T follicular helper cell (primary cell): ENCODE measurements at places on chromosomes 16 and 17.

GRCh38 chr17:78397681-78398101, 19.2 kb downstream of the PGS1 start:
- DNase-seq = no peak

DNA sequence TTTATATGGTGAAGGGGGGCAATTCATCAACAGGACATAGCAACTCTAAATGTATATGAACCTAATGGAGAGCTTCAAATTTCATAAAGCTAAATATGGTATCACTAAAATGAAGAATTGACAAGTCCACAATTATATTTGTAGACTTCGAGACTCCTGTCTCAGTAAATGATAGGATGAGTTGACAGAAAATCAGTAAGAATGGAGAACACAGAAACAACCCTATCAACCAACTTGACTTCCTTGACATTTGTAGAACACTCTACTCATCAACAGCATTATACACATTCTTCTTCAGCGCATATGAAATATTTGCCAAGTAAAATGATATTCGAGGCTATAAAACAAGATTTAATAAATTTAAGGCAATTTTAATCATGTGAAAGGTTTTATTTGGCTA, 322.9 kb upstream of the MAF start:
- no peak for DNase-seq

GRCh38 chr17:73772107-73772705, 128.0 kb upstream of the SDK2 start:
- DNase-seq = no peak

GRCh38 chr17:15184872-15185624, 80.1 kb downstream of the PMP22 start:
- no peak for DNase-seq

DNA sequence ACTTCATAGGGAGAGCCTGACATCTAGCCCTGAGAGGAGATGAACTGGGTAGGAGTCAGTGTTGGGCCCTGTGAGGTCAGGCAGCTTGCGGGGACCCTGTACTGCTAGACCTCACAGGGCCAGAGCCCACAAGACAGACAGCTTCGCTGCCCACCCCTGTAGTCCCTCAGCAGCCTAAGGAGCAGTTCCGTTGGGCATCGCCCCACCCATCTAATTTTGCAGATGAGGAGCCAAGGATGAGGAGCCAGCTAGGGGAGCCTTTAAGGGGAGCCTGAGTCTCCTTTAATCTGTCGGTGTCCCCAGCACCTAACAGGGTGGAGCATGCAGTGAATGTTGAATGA, 755 bp upstream of the TUFM start:
- no peak for DNase-seq

- no peak for DNase-seq
These were observed 9.9 kb downstream of the ANKRD40 start for GRCh38 chr17:50697663-50698272.

DNA sequence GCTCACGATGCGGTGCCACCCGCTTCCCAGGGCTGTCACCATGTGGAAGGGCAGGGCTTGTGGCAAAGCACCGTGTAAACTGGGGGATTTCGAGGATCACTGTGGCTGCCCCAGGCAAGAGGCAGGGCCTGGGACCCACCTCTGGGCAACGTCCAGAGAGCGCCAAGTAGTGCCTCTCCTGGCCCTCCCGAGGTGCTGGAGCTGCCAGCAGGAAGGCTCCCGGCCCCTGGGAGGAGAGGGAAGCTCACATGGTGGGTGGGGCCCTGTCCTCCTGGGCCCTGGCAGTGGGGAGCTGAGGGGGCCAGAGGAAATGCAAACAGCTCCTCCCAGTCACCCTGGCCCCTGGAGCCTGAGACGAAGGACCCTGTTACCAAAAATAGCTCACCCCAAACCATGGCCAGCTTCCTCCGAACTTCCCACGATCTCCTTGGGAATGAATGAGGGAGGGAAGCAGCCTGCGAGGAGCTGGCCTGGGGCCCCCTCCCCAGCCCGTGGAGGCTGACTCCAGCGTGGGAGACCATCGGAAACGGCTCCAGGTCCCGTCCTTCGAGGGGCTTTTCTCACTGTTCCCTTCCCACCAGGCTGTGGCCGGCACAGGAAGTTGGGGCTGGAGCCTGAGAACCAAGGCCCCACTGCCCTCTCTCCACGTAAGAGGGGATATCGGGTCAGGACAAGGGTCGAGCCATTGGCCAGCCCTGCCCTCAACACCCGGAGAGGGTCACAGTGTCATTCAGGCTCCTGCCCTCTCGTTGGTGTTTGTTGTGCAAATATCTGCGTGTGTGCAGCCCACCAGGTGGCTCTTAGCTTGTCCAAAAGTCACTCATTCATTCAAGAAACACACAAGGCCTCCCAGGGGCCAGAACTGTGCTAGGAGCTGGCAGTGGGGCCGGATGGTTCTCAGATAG, 17.7 kb downstream of the VASN start:
- DNase-seq = no peak

- no peak for DNase-seq
These were observed 18.0 kb upstream of the PMFBP1 start for GRCh38 chr16:72189865-72190371.

DNA sequence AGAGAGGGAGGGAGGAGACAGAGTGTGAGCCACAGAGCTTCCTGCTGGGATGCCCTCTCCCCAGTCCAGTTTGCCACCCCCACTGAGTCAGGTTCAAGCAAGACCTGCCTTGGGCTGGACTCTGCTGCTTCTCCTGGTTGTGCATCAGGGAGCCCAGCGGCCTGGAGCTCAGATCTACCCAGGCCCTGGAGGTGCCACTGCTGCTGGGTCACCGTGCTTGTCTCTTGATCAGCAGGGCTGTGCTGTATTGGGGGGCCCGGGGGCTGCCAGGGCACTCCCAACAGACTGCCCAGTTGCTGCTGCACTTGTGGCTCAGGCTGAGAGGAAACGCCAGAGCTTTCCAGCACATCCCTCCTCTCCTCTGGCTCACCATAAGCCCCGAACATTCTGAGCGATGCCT, 8.9 kb downstream of the TLE7 start:
- no peak for DNase-seq

GRCh38 chr16:19817122-19817521, 67.5 kb downstream of the GPRC5B start:
- DNase-seq = no peak

DNA sequence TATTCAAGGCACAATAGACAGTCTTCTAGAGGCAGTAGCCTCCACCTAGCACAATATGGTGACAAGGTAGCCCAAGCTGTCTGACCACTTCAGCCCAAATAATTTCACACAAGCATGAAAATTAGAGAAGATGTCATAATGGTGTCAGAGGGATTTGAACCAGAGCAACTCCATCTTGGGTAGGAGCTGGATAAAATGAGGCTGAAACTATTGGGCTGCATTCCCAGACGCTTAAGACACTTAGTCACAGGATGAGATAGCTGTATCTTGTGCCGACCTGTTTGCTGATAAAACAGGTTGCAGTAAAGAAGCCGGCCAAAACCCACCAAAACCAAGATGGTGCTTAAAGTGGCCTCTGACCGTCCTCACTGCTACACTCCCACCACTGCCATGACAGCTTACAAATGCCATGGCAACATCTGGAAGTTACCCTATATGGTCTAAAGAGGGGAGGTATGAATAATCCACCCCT, 192.6 kb downstream of the CPPED1 start:
- DNase-seq = no peak

DNA sequence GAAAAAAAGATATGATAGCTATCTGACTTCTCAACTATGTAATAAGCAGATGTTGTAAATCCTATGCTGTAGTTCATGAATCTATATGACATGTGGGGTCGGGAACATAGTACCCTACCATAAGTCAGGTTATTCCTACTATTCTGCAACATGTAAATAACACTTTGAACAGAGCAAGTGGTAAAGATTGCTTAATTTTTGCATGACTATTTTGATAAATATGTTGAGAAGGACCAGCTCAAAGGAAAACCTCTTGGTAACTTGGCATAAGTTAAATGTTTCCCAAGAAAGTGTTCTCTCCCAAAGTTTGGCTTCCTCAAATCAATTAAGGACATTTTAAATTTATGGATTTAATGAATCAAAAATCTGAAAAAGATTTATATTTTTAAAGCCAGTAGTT, 62.1 kb downstream of the ABHD15 start:
- no peak for DNase-seq

- no peak for DNase-seq
These were observed 10.6 kb downstream of the RSPRY1 start for GRCh38 chr16:57196753-57197152.

GRCh38 chr17:10741416-10742135, 11.8 kb upstream of the TMEM220 start:
- DNase-seq = no peak

GRCh38 chr17:57138956-57139576, 54.0 kb downstream of the AKAP1 start:
- no peak for DNase-seq

DNA sequence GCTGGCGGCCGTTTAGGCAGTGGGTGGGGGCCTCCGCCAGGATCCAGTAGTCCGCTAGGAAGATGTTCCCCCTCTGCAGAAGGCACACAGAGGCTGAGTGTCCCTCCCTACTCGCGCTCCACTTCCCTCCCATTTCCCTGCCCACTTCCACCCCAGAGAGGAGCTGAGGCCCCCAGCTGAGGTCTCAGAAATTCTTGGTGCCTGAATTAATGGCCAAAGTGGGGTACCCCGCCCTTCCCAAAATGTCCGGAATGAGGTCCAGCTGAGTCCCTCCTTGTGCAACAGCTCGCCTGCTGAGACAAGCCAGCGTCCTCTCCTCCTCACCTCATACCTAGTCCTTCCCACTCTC, 7.9 kb downstream of the ALOXE3 start:
- no peak for DNase-seq

GRCh38 chr17:6666557-6666956, 15.0 kb downstream of the C17orf100 start:
- DNase-seq = no peak

DNA sequence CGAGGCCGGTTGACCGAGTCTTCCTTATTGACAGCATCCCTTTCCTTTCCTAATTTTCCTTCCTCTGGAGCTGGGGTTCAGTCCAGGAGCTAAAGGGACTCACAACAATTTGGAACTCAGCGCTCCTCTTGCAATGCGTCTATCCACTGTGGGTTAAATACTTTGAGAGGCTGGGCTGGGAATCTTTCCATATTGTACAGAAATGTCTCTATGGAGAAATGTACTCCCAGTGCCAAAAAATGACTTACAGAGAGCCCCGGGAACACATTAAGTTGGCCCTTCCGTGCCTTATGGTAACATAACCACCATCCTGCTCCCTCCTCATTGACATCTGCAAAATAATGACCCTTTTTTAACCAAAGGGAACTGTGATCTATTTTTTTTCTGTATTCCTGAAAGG, 192.8 kb downstream of the FTO start:
- DNase-seq = no peak

DNA sequence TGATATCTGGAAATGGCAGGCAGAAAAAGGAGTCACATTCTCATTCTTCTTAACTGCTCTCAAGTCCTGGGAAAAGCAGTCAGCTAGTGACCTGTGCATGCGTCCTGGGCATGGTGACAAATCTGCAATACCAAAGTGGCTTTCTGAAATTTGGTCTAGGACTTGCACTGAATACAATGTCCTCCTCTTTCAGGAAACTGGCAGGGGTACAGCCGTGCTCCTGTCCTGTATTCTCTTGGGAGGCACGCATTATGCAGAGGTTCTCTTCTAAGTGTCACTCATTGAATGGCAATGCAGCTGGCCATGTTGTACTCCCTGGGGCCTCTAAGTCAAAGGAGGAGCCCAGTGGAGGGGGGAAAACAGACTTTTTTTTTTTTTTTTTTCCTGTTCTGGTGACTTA, 10.6 kb downstream of the PHF12 start:
- no peak for DNase-seq

- DNase-seq = no peak
These were observed 23.5 kb downstream of the SRCAP start for GRCh38 chr16:30722443-30722842.

- no peak for DNase-seq
These were observed 72.4 kb downstream of the RPH3AL start for GRCh38 chr17:280216-280615.

DNA sequence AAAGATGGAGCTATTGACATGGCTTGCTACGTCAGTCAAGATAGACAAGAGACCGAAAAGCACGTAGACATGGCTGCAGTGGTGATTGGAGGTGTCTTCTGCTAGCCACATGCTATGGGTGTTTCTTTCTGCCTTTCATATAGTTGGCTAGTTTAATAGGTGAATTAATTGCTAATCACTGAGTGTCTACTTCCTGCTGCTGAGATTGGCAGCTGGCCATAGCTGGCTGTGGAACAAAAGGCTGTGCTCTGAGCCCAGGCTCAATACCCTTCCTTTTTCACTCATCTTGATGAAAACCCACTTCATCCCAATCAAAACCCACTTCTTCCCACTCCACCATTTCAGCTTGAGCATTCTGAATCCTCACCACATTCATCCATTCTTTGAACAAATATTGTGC, 221.4 kb upstream of the MAF start:
- no peak for DNase-seq

DNA sequence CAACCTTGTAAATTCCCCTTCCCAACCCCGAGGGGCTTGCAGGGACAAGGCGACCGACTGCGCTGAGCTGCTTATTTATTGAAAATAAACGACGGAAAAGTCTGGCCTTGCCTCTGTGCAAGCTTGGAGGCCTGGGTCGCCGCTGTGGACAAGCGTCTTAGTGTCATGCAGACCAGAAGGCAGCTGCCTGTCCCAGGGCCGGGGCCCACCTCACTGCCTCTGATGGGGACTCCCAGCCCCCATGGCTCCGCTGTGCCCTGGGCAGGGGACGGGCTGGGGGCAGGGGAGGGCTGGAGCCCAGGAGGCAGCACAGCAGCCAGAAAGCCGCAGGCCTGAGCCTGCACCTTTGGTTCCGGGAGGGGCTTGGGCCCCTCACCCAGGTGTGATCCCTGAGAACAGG, 20.7 kb downstream of the RABEP2 start:
- no peak for DNase-seq

DNA sequence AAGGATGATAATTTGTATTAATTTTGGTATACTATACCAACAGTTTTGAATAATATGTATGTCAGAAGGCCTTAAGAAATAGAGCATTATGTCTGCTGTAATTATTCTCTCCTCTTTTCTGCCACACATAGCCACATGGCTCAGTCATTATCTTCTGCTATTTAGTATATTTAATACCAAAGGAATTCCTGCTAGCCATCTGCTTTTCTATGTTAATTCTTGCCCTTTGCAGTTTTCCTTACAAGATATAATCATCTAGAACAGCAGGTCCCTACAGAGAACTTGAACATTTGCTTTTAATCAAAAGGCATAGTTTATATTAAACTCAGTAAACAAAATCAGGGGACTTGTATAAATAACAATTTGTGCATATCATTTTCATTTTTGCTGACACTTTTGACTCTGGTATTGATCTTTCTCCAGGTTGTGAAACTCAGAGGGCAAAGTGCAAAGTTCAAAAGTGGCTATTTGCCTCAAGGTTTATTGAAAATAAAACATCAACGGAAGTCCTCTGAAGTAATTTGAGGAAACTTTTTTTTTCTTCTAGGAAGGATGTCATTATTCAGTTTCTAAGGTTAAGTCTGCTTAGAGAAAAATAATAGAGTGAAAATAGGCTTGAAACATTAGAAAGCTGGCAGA, 702.0 kb downstream of the KCNJ2 start:
- no peak for DNase-seq
